ENCODE measurements at places on chromosomes 3 and 15.

DNA sequence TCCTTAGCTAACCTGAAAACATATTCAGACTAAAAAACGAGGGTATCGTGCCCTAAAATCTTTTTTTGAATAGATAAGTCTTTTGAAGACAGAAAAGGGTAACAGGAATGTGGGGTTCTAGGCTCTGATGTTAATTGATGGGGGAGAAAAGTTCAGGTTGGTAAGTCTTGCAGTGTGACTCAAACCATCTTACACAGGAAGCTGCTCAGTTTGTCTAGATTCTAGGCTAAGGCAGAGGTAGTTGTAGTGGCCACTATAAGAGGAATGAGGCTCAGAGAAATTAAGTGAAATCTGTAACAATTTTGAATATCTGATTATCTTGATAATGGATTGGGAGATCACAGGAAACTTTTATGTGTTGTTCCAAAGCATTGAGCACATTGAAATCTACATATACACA is 267.9 kb downstream of the PDCD6IP start:
- DNase-seq, result no peak

- no peak for DNase-seq
Measured at GRCh38 chr3:179809639-179810038, 156.8 kb downstream of the USP13 start.

- DNase-seq, result no peak
Measured at GRCh38 chr15:56988219-56988618, 69.8 kb downstream of the TCF12 start.

DNA sequence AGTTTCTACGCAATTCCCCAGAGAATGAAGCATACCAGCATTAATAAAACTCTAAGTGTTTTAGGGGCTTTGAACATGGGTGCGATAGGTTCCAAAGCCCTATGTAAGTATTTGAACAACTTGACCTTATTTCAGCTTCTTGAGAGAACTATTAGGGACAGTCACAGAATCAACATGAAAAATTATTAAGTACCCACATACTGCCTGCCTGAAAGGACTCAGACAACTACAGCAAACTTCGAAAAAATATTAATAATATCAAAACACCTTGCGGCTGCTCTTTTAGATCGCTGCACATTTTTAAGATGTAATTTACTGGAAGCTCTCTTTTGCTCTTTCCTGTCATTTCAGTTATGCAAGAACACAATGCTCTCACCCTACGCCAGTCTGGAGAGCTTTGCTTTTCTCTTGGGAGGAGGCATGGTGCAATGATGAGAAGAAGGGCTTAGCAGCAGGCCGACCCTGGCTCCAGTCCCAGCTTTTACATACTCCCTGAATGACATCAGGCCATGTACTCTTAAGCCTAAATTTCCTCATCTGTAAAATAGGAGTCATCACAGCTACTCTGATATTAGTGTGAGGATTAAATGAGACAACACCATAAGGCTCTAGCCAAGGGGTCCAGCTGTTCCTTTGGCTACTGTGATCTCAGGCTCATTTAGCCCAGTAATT is 640.7 kb downstream of the FHIT start:
- no peak for DNase-seq

- DNase-seq, result no peak
Measured at GRCh38 chr3:149462581-149463011, 11.9 kb upstream of the TM4SF4 start.

GRCh38 chr15:88624156-88624970 is 3.2 kb downstream of the AEN start:
- no peak for DNase-seq

GRCh38 chr15:67897646-67898339 is 57.9 kb upstream of the RNU6-1 start:
- no peak for DNase-seq
